ENCODE measurements at places on chromosomes 13 and 19.

- peak; percentile 58 for DNase-seq
These were observed 8.9 kb upstream of the MYO1F start for GRCh38 chr19:8585894-8586750.

DNA sequence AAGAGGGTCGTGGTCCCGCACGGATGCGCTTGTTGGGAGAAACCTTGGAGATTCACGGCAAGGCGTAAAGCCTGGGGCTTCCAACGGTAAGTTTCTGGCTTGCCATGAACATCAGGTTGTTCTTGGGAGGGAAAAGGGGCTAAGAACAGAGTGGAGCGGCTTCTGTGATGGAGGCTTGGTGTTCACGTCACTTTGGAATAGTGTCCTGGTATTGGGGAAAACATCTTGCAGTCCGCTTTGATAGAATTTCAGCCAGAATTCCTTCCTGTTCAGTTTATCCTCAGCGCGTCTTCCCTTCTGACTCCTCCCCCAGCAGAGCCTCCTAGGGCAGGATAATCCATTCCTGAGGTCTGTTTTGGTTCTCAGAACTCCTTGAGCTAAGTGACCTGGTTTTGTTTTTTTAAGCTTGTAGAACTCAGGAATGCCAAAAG lies 2.0 kb downstream of the KCTD15 start:
- no peak for DNase-seq

DNA sequence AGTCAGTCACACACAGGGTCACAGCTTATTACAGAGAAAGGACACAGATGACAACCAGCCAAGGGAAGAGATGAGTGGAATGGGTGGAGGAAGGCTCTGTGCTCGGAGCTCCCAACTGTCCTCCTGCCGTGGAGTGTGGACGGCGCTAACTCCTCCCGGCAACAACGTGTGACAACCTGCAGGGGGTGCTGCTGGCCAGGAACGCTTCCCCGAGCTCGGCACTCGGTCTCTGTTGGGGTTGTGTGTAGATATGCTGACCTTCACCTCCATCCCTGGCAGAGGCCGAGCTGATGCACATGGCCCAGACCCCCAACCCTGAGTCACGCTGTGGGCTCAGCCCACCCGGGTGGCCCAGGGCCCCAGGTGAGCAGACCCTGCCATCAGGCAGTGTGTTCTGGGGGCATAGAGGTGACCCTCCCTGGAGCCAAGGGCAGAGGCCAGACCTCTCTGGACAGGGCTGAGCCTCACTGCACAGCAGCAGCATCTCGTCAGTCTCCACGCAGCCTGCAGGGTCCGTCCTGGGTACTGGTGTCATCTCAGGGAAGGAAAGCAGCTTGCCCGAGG lies 14.1 kb downstream of the ZNF444 start:
- no peak for DNase-seq

GRCh38 chr19:45305421-45305820 lies 17.3 kb downstream of the CKM start:
- peak; percentile 42 for DNase-seq

DNA sequence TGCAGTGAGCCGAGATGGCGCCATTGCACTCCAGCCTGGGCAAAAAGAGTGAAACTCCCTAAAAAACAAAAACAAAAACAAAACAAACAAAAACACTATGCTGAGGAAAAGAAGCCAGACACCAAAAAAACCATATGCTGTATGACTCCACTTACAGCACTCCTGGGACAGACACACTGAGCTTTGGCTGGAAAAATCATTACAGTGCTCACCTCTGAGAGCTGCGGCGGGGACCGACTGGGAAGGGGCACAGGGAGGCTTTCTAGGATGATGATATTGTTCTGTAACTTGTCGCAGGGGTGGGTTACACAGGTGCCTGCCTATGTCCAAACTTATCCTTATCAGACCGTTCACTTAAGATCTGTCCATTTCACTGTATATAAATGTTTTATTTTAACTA lies 7.8 kb downstream of the PNMA8A start:
- DNase-seq = no peak

GRCh38 chr13:96810104-96810503 lies 184.2 kb downstream of the OXGR1 start:
- no peak for DNase-seq

- peak; percentile 60 for DNase-seq
These were observed 2.0 kb upstream of the ARHGAP45 start for GRCh38 chr19:1064661-1065605.

All from Jurkat, Clone E6-1 (cell line).